GM12864 (cell line): ENCODE measurements at places on chromosomes 2 and 18.
A peak's percentile ranks its signal among the peaks of the same experiment; 100 is the strongest.

- no peak for DNase-seq
Measured at GRCh38 chr18:28158083-28158581, 18.8 kb downstream of the CDH2 start.

DNA sequence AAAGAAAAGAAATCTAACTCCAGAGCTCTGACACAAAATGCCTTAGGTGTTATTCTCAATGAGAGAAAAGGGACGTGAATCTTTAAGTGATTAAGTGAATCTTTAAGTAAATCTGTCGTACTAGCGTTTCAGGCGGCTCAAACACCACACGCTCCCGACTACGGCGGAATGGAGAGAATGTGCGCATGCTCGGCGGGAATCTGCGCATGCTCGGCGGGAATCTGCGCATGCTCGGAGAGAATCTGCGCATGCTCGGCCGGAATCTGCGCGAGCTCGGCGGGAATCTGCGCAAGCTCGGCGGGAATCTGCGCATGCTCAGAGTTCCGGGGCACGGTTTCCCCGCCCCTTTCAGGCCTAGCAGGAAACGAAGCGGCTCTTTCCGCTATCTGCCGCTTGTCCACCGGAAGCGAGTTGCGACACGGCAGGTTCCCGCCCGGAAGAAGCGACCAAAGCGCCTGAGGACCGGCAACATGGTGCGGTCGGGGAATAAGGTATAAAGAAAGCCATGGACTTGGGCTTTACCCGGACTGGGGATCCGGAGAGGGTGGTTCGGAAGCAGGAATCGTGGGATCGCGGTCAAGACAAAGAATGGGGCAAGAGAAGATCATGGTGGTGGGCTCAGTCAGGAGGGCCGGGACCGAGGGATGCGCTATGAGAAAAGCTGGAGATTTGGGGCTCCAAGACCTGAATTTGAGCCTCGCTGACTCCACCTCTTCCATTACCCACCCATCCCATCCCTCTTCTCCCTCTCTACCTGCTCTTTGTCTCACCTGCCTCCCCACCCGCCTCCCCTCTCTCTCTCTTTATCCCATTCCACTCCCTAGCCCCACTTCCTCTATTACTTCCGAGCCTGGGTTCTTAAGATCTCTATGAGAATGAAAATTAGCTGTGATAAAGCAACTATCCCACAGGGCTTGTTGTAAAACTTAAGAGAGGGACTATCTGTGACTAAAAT, at the start of gene XRCC5:
Gene XRCC5, plus strand, starts transcription at position 382 of the 955 bp plus-strand sequence. Its CDS starts 89 bp downstream, at position 471.
- peak; percentile 90 for DNase-seq

DNA sequence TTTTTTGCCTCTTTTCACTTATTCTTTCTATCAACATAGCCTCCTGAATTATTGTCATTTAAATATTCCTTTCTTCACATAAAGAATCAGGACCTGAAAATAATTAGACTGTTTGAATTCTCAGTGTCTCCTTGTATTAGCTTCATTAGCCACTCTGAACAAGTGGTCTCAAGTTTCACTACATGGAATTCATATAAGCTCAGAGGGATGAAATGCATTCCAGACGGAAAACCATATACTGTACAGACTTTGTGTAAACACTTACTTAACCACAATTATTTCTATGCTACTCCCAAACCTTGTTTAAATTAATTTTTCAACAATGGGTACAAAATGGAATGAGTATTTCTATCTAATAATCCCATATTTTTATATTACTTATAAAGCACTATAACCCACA, 53.4 kb downstream of the CHN1 start:
- DNase-seq, result no peak

GRCh38 chr2:200625958-200626363, 40.1 kb downstream of the AOX1 start:
- no peak for DNase-seq

GRCh38 chr2:215850380-215850779, 163.0 kb downstream of the MREG start:
- DNase-seq, result no peak

GRCh38 chr2:28704621-28705020, 47.0 kb upstream of the PPP1CB start:
- DNase-seq, result no peak

DNA sequence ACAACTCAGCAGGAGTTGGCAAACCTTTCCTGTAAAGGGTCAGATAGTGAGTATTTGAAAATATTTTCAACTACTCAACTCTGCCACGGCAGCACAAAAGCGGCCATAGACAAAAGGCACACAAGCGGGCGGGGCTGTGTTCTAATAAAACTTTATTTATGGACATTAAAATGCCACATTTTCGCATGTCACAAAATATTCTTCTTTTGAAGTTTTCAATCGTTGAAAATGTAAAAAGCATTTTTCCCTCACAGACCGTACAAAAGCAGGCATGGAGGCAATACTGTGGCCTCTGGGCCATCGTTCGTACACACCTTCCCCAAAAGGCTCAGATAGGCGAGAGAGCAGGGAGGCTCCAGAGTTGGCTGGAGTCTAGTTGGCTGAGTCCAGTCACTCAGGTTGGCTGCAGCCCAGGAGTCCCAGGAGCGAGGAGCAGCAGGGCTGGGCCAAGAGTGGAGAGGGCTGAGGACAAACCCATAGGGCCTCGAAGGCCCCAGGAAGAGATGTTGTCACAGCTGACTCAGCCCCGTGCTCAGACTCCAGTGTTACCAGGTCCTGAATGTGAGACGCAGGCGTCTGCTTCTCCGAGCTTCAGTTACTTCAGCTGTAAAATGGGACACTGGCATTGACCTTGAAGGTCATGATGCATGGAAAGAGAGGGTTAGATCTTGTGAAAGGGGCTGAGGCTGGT, 42.5 kb downstream of the SDC1 start:
- DNase-seq, result no peak

DNA sequence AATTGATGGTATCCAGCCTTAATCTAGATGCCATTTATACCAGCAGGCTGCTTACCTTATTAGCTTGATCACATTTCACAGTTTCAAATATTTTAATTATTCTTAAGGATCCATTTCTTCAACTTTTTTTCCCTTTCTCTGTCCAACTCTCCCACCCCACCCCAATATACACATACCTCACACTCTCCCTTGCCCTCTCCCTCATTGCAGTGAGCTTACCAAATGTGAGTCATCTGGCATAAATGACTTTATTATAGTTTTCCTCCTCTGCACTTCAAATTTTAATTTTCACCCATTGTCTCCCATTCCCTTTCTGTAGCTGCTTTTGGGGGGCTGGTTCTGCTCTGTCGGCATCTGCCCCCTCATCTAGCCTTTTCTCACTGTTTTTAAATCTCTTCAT, 12.9 kb downstream of the HTR2B start:
- no peak for DNase-seq

GRCh38 chr2:237996021-237996593, 29.3 kb downstream of the UBE2F start:
- no peak for DNase-seq

DNA sequence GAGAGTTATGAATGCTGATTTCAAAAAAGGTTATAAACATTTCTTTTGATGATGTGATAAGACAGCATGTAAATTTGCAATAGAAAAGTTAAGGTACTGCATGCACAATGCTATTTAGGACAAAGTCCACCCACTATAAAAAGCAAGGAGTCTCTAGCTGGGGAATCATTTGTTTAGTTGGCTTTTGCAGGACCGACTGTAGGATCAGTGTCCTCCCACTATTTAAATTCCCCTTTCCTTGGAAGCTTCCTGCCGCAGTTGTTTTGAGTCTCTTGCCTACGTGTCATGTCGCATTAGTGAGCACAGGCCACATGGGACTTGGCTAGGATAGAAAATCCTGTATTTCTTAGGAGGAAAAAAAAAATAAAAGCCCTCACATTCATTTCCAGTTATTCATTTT, 13.1 kb downstream of the QPCT start:
- DNase-seq, result no peak
